ENCODE measurements at places on chromosomes 12 and 14. TPM values are rescaled to one million over a fixed set of nuclear protein-coding genes. Genes with fewer than 3 reads are reported as not detected.

Gene KRT7
- total RNA-seq, result 2.1 TPM

DNA sequence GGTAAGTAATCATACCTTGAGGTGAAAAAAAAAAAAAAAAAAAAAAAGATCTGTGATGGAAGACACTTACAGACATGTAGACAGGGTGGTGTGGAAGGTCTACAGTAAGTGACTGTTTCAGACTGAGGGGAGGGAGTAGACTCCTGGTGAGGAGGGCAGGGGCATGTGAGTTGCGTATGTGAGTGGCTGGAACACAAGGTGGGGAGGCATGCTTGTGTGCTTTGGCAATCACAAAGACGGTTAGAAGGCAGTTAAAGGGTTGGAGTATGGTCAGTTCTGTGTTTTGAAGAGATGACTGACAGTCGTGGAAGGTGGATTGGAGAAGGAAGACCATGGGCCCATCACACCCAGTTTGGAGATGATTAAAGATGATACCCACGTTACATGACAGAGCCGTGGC, 65.2 kb downstream of the ETV6 start:
- DNase-seq, result no peak

- peak; percentile 47 for DNase-seq
Observed at GRCh38 chr12:10722502-10722904, 620 bp downstream of the YBX3 start.

DNA sequence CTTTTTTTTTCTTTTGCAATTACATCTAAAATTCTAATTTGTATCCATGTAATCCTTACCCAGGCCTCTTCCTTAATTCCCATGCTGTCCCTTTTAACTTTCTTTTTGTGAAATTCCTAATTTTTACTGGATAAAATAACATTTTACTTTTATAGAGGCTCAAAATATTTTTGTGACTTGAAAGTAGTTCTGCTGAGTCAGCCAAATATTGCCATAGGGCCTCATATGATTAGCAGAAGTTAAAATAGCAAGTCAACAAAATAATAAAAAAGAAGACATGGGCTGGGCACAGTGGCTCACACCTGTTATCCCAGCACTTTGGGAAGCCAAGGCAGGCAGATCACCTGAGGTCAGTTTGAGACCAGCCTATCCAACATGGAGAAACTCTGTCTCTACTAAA, 2.0 kb downstream of the C3AR1 start:
- DNase-seq, result no peak

Gene BDKRB2
- 11.3 TPM for total RNA-seq
